ENCODE measurements at places on chromosomes 2 and 18.

DNA sequence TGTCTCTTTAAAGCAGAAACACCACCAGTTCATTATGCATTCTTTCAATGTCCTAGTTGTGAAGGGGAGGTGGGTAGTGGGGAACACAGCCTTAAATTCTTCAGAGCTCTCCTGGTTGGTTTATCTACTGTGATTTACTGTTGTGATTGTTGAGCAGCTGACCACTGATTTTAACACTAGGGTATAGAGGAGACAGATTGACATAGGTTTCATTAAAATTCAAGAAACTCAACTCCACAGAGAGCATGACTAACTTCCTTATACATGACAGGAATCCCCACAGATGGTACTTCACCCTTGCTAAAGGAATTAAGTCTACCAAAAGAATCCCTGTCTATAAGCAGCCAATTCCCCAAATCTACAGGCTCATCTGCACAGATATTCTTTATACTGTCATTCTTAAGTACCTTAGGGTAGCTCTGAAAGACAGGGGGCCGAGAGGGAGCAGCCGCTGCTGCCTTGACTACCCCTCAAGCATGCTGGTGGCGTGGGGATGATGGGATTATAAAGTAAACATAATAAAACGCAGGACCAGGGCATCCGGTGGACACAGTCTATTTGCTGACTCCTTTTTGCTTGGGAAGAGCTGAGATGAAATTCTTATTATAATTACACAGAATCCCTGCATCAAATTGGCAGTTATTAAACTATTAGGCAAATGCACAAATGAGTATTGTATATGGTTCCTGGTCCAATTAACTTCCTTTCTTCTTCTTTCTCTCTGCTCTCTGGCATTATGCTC, 1377.6 kb upstream of the PIK3C3 start:
- DNase-seq: no peak

- no peak for DNase-seq
Measured at GRCh38 chr2:70835643-70836042, at the start of gene CD207. Gene CD207, minus strand, starts transcription at chr2:70835816. Its CDS starts 40 bp downstream, at chr2:70835776.

GRCh38 chr2:190365499-190366204, 22.3 kb downstream of the INPP1 start:
- DNase-seq: no peak

GRCh38 chr2:230714136-230714480, 1.5 kb downstream of the CAB39 start:
- DNase-seq: peak; percentile 50

- no peak for DNase-seq
Measured at GRCh38 chr2:176074919-176075425, 8.8 kb downstream of the EVX2 start.

DNA sequence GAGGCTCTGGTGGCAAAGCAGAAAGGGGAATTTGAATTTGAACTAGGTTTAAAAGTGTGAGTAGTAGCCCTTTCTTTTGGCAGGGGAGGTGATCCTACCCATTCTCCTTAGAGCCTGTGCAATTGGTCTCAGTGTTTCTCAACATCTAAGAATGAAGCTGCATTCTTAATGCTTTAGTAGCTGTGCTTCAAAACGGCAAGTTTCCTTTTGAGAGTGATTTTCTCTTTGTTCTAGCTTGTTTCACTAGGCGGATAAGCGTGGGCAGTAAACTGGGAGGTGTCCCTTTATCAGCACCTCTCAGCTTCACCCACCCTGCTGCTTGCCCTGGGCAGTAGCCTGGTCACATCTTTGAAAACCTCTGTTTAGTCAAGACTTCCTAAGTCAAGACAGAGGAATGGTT, 6.7 kb downstream of the CRIM1 start:
- DNase-seq: no peak

- no peak for DNase-seq
Measured at GRCh38 chr2:168120730-168121129, 126.7 kb downstream of the STK39 start.

- no peak for DNase-seq
Measured at GRCh38 chr2:205210494-205210893, 471.8 kb upstream of the NRP2 start.

GRCh38 chr2:232183279-232183678, 195.3 kb upstream of the ALPP start:
- no peak for DNase-seq

GRCh38 chr2:62881162-62881795, 169.4 kb upstream of the OTX1 start:
- no peak for DNase-seq

- no peak for DNase-seq
Measured at GRCh38 chr2:171410624-171411023, 23.2 kb downstream of the METTL8 start.

DNA sequence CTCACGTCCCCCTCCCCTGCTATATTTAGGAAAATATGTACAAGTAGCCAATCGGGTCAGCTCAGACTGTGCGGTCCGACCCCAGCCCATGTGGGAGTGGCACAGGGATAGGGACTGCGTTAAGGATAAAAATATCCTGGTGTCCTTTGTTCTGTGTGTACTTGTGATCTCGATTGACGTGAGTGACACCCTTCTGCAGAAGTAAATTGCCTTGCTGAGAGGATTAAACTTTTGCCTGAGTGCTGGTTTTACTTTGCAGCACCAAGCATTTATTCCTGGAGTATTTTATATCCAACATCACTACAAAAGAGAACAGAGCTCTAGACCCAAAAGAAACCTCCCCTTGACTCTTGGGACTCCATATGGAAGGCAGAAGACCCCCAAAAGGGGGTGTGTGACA, 28.0 kb upstream of the RALBP1 start:
- DNase-seq: no peak

- DNase-seq: no peak
Measured at GRCh38 chr2:208807756-208808155, 401.2 kb downstream of the PTH2R start.

DNA sequence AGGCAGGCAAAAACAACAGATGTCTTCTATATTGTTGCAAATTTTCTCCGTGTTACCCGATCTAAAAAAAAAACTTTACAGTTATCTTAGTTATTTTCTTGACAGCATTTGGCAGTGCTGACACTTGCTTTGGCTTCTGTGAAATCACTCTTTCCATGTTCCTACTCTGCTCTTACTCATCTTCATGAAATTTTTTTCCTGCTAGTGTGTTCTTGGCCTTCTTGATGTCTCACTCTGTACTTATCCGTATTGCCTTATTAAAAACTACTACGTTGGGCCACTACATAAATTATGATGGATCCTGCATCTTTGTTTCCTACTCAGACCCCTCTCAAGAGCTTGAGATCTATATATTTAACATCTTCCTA, 134.4 kb downstream of the IKZF2 start:
- DNase-seq: no peak

DNA sequence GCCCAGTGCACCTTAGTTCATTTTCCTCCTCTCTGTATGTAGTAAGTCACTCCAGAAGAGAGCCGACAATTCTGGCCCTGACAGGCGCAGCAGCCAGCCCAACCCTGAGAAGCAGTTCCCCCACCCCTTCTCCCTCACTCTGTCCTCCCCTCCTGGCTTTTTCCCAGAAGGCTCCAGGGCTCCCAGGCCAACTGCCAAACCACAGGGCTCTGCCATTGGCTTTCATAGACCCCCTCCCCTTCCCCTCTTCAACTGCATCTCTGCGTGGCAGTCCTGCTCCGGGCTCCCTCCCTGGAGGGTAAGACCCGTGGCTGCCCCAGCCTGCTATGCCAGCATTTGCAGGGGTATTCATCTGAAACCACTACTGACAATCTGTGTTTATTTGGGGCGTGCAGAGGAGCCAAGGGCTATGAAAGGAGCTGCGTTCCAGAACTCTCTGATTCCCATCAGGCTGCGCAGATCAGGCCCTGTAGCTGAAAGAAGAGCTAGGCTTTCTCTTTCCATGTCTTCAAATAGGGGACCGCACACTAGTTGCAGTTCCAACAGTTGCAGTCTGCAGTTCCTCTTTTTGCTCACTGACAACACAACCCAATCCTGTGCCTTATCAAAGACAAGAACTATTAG, 388.6 kb upstream of the TNP1 start:
- no peak for DNase-seq

GRCh38 chr18:25140124-25140961, 211.6 kb downstream of the ZNF521 start:
- no peak for DNase-seq

DNA sequence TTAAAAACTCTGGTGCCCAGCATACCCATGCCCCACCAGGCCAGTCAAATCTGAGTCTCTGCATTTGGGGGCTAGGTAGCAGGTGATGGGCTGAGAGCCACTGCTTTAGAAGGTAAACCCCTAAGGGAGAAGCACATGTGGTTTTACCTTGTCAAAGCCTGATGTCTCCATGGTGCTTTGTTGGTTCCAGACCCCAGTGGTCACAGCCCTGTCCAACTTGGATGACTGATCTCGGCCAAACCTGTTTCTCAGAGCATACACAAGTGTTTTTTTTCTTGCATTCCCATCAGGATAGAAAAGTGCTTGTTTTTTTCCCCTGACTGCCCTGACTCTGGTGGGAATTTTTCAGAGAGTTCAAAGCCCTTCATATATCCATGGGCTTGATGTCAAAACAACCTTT, 13.5 kb downstream of the PLB1 start:
- no peak for DNase-seq

GRCh38 chr2:171587567-171587966, 65.3 kb downstream of the CYBRD1 start:
- no peak for DNase-seq

DNA sequence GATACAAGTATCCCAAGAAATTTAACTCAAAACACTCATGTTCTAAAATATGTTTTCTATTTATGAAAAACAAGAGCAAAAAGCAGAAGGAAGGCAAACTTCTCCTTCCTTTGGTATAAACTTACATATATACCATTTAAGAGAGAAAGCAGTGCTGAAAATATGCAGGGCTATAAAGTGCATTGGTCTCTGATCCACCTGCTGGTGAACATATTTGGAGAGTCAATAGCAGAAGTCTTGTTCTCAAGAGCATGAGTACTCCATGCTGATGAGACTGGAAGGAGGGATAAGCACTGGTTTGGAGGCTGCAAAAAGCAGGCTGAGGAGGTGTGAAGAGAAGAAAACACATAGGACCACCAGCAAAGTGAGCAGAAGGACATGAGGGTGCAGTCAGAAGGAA, 391.2 kb downstream of the STK39 start:
- no peak for DNase-seq

- no peak for DNase-seq
Measured at GRCh38 chr18:22026362-22026761, 143.0 kb upstream of the GATA6 start.

GRCh38 chr2:85132834-85133637, at the start of gene TCF7L1:
Gene TCF7L1, plus strand, starts transcription at chr2:85133392. Its CDS starts 293 bp downstream, at chr2:85133685.
- no peak for DNase-seq

DNA sequence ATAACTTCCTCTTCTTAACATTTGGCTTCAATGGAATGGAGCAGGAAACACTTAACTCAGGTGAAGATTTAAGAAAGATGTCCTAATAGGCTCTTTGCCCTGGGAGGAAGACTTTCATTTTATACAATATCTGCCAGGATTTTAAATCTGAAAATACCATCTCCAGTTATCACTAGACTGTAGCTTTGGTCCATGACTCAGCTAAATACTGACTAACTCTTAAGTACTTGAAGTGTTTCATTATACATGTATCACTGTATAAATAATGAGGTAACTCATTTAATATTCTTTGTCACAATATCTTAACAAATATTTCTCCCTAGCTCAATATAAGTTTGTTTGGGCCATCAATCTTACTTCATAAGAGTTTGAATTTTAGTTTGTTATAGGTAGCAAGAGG, 34.7 kb downstream of the RBKS start:
- no peak for DNase-seq

Data from CD8-positive, alpha-beta T cell (primary cell).